ENCODE measurements at places on chromosomes 5 and 9.
A peak's percentile ranks its signal among the peaks of the same experiment; 100 is the strongest.

- DNase-seq: no peak
Observed at GRCh38 chr5:103896593-103896992, 334.0 kb upstream of the NUDT12 start.

DNA sequence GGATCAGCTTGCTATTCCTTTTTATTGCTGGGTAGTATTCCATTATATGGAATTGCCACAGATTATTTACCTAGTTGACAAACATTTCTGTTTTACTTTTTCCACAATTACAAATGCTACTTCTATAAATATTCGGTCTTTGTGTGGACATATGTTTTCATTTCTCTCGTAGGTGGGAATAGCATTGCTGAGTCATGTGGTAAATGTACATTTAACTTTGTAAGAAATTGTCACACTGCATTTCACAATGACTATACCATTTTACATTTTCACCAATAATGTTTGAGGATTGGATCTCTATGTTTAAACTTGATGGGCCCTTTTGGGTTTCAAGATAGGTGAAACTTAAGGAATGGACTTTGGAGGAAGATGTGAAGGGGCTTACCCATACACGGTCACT, 19.7 kb downstream of the RAI14 start:
- DNase-seq: no peak

- no peak for DNase-seq
Observed at GRCh38 chr5:78500871-78501270, 140.5 kb downstream of the SCAMP1 start.

DNA sequence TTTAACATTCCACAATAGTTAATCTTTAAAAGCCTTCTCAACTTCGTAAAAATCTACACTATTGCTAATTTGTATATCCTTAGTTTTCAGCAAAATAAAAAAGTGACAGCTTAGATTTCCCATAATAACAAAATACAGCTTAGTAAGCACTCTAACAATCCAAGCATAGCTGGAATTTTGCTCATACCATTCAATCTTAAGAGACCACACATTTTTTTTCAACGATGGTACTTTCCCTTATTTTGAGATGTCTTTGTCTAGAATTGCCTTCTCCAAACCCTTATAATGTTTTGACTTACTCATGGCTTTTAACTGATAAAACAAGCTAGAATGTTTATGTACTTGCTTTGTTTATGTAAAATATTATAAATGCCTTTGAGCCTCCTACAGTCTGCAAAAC, 65.6 kb downstream of the HOMER1 start:
- DNase-seq: no peak

GRCh38 chr5:23053846-23054245, 200.7 kb upstream of the CDH12 start:
- DNase-seq: no peak

- no peak for DNase-seq
Observed at GRCh38 chr5:55601204-55601618, 66.4 kb upstream of the PLPP1 start.

- no peak for DNase-seq
Observed at GRCh38 chr5:149300441-149300840, 28.8 kb downstream of the AFAP1L1 start.

DNA sequence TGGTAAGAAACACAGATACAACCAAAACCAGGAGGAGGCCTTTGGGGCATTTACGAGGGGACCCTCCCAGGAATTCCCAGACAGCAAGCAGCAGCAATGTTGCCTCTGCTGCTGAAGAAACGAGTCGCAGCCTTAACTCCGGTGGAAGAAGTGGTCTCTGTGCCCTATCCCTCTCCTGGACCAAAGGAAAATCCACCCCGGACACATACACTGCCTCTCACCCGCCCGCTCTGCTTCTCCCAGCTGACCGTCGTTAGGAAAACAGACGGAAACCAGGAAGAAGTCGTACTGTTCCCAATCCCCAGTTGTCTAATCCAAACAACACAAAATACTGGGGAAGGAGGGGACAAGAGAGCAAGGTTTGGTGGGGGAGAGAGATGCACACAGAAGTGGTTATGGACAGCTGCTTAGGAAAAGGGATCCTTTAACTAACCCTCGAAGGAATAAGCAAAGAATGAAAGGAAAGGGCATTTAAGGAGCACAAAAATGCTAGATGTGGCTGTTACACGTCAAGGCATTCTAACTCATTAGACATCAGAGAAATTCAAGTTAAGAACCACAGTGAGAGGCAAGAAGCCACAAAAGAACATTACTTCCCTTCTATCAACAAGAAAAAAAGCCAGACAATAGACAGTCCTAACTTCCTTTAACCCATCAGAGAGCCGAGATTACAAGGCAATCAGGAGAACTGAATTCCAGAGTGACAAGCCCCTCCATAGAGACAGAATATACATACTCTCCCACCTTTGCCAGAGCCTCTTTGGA, 71.9 kb downstream of the ACTL7B start:
- no peak for DNase-seq

DNA sequence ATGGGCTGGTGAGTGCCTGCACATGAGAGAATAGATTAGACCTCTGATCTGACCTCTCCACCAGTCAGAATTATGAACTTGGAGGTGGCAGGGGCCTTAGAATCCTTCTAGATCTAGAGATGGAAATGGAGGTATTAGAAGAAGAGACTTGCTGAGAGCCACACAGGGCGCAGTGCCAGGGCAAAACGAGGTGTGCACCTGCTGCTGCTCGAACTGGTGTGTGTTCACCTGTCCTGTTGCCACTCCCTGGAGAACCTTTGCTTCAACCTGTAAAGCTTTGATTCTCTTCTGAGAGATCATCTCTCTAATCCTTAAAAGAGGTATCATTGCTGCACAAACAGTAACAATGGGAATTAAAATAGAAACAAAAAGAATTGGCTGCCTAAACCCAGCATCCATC, 24.9 kb downstream of the FRMPD1 start:
- DNase-seq: no peak

- no peak for DNase-seq
Observed at GRCh38 chr5:143153332-143154119, 250.0 kb downstream of the NR3C1 start.

- DNase-seq: no peak
Observed at GRCh38 chr5:163115011-163115410, 322.4 kb upstream of the CCNG1 start.

- no peak for DNase-seq
Observed at GRCh38 chr5:171505473-171506043, 86.1 kb downstream of the FGF18 start.

- no peak for DNase-seq
Observed at GRCh38 chr5:61953913-61954312, 352.1 kb upstream of the KIF2A start.

DNA sequence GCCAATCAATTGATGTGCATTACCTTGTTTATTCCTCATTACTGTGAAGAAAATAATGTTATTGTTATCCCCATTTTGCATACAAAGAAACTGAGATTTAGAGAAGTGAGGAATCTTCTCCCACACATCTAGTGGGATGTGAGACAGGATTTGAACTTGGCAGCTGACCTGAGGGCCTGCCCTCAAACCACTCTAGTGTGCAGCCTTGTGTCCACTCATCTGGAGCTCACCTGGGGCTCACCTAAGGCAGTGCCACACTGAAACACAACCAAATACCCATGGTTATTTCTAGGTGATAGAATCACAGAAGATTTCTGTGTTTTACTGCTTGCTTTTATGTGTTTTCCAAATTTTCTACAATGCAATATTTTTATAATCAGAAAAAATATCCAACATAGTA, 94.7 kb upstream of the SAP30L start:
- no peak for DNase-seq

DNA sequence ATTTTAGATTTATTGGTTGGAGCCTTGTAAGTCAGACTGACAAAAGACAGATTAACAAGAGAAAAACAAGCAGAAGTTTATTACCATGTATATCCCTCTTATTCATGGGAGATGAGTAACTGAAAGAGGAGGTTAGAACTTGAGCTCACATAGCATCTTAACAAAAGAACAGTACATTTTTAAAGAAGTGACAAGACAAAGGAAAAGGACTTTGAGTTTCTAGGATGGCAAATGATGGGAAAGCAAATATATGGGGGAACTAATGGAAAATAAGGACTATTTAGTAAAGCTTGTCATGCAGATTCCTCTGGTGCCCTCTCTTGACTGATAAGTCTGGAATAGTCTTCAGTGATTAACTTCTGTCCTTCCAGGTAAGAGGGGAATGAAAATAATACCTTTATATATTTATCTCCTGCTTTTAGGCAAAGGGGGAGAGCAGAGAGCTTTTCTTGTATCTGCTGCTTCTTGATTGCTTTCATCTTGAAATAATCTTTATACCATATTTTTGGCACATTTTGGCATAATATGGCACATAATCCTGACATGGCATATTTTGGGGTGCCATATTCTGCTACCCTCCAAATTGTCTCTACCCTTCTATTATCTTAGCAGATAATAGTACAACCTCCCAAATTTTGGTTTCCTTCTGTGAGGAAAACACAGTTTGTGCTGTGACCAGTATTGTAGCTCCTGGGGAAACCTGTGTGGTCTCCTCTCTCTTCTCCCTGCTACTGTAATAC, 206.8 kb downstream of the TMC1 start:
- no peak for DNase-seq

DNA sequence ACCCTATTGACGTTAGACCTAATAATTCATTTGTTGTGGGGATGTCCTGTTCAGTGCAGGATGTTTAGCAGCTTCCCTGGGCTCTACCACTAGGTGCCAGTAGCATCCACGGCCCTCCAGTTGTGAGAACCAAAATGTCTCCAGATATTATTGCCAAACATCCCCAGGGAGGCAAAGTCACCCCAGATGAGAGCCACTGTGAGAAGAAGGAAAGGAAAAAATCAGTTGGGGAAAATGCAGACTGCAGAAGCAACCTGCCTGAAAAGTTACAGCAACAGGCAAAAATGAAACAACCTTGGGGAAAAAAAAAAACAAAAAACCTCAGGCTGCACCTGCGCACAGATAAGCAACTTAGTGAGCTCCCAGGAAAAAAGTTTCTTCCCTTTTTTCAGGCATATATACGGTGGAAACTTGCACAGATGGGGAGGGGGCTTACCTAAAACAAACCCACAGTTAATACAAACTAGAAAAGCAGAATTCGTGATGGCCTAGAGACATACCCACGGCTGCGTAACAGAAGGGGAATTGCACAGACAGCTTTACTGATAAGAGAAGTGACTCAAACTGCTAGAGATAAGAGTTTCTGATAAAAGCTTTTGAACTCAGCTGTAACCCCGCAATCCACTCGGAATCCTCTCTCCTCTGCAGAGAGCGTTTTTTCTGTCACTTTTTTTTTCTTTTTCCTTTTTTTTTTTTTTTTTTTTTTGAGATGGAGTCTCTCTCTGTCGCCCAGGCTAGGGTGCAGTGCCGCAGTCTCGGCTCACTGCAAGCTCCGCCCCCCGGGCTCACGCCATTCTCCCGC, 29.8 kb upstream of the FBP1 start:
- peak; percentile 63 for DNase-seq

GRCh38 chr5:75720882-75721281, 3.6 kb upstream of the POC5 start:
- no peak for DNase-seq

DNA sequence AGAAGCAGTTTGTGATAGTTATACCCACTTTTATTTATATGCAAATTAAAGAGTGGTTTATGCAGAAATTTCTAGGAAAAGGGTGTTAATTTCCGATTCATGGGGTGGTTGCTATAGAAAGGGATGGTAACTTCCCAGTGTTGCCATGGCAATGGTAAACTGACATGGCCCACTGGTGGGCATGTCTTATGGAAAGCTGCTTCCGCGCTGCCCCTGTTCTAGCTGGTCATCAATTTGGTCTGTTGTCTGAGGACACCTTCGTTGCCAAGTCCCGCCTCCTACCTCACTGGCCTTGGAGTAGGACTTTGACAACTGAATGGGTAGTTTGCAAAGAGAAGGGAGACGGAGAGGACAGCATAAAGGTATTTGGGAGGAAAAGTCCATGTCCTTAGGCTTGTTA, 74.0 kb upstream of the SMIM23 start:
- no peak for DNase-seq

GRCh38 chr9:89781838-89782540, 177.2 kb downstream of the GADD45G start:
- DNase-seq: no peak

DNA sequence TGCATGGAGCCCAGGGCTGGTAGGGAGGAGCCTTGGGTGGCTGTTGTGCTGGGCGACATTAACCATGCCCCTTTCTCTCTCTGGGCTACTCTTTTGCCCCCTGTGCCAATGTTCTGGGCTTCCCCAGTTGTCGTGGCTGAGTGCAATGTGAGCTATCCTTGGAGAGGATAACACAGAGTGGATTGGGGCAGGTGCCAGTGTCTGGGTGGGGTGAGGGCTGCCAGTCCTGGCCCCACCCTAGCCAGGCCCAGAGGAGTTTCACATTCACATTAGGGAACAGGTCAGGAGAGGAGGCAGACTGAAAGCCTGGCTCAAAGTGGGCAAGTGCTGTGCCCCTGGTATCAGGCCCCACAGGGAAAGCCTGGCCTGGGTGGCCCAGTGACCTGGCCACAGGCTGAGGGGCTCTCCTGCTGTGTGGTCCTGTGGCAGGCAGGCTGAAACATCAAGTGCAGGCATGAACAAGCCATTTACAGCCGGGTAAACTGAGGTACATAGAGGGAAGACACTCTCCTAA, 7.5 kb upstream of the NDST1 start:
- DNase-seq: no peak

DNA sequence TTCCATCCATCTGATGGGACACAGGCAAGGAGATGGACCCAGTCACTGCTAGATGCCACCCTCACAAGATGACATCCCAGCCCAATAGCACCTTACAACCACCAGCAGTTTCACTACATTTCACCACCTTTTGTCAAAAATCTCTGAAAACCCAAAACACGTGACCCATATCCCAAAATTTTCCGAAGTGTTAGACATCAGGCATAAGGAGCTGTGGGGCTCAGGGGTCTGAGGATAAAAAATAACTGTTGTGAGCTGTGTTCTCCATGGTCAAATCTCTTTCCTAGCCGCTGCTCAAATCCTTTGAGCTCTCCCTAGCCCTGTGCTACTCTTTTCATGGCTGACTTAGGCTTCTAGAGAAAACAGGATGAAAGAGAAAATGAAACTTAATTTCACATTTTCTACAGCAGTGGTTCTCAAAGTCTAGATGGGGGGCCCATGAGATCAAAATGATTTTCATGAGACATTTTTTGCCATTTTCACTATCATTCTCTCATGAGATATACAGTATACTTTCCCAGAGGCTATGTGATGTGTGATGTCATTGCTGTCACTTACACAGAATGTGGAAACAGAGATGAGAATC, 40.7 kb downstream of the TIMD4 start:
- no peak for DNase-seq

DNA sequence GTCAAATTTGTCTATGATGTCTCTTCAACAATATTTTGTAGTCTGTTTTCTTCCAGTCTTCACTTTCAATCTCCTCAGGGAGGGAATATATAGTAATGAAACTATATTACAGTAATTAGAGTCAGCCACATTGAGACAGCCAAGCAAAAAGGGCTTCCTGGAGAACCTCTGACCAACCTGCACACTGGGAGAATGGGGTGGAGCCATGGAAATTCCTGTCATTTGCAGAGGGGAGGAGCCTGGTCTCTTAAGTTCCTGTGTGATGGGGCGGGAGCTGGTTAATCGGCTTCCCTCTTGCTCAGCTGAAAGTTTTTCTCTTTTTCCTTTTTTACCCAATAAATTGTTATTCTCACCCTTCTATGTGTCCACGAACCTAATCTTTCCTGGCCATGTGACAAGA, 1220.0 kb downstream of the PTPRD start:
- no peak for DNase-seq

Data from stimulated activated naive CD8-positive, alpha-beta T cell treated with anti-CD3 and anti-CD28 coated beads, Interleukin-15, amount 100 ng/mL, for 72 hours (primary cell).